Anterior cingulate cortex (tissue), 58 donors: ENCODE measurements at places on chromosomes 16 and 17.

- no peak for DNase-seq
These were observed 22.7 kb upstream of the CD300E start for GRCh38 chr17:74646231-74646630.

DNA sequence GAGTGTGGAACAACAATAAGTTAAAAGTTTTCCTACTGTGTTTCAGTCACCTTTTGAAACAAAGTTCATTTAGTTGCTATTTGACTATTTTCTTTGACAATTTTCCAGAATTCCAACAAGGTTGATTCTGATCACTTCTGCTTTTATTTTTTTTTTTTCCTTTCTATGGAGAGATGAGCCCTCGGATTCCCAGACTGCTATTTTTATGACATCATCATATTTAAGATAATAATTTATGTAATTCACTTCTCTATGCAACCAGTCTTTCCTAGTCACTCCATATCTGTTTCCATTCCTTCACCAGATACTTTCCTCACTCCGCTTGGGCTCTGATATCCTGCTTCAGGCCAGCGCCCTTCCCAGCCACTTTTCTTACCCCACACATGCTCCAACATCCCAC, 8.1 kb downstream of the OR4D2 start:
- DNase-seq: no peak

DNA sequence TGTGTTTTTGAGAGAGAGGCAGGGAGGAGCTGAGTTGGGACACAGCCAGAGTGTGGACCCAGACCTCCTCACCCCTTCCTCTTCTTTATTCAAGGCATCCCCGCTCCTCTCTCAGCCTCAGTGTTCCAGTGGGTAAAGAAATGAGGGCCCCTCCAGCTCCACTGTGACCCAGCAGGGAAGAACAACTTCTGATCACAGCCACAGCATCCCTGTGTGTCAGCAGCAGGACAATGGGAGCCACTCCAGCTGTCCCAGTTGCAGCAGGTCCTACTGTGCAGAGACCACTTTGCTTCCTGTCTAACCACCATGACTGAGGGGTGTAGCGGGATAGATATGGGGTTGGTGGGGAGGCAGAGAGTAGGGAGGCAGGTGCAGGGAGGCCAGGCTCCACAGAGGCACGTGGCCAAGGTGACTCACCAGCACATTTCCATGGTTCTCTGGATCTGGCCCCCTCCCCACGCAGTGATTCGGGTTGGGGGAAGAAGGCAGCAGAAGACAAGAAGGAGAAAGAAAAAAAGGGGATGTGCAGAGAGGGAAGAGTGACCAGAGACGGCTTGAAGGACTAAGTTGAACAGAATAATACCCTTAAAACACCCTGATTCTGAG, 24.5 kb downstream of the PIK3R5 start:
- no peak for DNase-seq

DNA sequence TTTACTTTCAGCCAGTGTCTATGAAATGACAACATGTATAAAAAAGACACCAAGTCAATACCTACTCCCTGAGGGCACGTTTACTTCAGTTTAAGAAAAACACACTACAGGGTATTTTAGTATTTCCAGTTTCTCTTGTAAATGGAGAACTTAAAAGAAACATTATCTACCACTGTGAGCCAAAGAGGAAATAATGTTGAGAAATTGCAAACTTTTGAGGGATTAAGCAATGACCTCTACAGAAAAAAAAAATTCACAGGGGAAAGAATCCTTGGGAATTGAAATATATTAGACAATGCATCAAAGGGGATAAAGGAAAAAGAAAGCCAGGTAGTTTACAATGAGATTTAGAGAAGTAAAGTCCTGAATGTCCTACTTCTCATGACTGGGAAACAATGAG, 126.0 kb downstream of the KCNJ2 start:
- DNase-seq: no peak

GRCh38 chr16:23867566-23867965, 31.8 kb downstream of the PRKCB start:
- no peak for DNase-seq

- DNase-seq: no peak
These were observed 43.6 kb downstream of the SMG6 start for GRCh38 chr17:2259769-2260536.

DNA sequence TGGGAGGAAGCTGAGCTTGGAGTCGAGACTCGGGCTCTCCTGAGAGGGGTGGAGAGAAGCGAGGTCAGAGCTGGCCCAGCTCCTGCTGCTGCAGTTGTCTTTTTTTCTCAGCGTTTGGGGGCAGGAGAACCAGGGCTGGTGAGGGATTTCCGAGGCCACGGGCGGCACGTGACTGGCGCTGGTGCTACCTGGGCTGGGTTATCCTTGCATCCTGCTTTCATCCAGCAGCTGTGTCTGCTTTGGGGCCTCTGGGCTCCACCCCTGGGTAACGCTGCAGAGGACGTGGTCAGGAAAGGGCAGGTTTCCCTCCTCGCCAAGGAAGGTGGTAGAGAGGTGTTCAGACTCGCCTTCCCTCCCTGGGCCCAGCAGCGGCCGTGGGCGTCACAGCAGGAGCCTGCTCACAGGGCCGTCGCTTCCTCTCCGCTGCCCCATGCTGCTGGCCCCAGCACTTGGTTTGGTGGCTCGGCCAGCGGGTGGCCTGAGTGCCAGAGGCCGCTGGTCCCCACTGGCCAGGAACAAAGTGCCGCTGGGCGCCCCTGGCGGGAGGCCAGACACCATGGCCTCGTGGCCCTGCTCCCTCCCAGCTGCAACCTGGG, 22.5 kb downstream of the GSE1 start:
- DNase-seq: no peak

DNA sequence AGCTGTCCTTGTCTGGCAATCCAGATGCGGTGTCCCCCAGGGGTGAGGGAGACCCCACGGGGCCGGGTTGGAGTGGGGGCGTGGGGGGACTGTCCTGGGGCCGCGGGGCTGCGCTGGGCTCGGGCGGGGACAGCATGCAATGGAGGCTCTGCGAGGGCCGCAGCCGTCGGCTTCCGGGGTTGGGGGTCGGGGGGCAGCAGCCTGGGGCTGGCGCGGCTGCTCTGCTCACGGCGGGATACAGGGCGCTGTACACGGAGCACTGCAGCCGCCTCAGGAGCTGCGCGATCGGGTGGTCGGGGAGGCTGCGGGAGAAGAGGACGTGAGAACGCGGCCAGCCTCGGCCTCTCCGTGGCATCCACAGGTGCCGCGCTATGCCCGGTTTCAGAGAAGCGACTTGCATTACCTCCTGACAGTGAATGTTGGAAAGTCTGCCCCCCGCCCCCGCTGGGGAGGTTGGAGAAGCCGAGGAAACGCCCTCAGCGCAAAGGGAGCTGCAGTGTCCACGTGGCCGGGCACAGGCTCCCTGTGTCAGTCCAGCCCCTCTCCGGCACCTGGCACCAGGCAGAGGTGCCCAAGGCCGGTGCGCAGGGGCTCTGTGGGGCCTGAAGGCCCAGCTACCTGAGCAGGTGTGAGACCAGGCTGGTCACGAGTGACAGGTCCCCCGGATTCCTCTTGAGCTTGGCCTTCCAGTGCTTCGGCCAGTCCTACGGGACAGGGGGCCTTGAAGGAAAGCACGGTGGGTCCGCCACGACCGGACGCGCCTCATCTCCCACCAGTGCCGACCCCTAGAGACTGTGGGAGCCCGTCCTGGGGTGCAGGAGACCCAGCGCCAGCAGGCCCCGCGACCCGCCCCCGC, 9.4 kb upstream of the SPATA2L start:
- no peak for DNase-seq

DNA sequence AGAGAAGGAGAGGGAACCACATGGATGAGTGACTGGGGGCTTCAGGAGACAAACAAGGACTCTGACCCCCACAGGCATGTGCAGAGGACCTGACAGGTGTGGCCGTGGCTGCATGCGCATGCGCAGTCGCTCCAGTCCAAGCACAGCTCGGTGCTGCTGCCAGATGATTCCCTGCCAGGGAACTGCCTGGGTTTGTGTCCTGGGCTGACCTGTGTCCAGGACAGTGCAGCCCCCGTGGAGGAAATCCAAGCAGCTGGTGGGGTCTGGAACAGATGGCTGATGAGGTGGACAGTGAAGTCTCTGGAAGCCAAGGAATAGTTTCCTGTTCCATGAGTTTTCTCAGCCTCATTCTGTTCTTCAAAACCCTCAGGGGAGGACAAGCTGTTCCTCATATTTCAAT, 27.3 kb downstream of the LASP1 start:
- DNase-seq: no peak

DNA sequence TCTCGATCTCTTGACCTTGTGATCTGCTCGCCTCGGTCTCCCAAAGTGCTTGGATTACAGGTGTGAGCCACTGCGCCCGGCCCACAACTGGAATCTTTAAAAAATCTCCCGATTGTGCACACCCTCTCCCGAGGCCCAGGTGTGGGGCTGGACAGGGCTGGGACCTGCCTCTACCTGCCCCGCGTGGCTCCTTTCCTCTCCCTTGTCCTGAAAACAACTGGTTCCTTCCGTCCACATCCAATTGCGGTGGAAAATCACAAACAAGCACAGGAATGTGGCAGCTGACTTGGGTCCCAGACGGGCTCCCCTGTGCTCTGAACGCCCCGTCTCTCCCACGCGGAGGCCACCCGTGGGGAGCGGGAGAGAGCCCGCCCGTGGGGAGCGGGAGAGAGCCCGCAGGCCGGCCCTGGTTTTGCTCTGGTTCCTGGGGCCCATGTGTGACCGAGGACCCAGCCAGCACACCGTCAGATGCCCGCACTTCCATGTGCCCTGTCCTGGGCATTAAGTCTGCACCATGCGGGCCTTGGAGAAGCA, 3.0 kb upstream of the TMEM204 start:
- no peak for DNase-seq

DNA sequence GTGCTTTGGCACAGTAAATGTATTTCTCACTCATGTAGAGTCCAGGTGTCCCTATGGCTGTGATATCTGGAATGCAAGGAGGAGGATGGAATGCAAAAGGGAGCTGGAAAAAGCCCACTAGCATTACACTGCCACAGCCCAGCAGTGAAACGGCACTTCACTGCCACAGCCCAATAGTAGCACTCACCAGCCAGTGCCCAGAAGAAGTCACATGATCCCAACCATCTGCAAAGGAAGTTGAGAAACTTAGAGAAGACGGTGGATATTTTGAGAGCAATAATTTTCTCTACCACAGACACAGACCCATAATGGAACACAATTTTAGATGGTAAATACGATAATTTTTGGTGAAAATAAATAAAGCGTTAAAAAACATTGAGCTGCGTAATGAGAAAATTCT, 51.8 kb downstream of the C16orf82 start:
- no peak for DNase-seq

DNA sequence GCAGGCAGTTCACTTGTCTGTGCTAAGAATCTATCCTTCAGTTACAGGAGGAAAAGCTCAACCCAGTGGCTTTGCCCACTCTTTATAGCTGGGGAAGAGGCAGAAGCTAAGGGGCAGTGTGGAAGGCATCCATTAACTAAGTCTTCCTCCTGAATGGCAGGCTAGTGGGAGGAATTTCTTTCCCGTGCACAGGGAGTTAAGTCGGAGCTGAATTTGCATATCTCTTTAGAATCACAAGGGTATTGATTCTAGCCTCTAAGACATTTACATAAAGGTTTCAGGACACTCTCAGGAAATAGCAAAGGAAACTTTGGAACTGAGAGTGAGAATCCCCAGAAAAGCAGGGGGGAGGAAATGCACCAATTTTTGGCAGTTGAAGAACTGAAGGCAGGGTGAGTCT, 245.6 kb downstream of the CA10 start:
- no peak for DNase-seq

DNA sequence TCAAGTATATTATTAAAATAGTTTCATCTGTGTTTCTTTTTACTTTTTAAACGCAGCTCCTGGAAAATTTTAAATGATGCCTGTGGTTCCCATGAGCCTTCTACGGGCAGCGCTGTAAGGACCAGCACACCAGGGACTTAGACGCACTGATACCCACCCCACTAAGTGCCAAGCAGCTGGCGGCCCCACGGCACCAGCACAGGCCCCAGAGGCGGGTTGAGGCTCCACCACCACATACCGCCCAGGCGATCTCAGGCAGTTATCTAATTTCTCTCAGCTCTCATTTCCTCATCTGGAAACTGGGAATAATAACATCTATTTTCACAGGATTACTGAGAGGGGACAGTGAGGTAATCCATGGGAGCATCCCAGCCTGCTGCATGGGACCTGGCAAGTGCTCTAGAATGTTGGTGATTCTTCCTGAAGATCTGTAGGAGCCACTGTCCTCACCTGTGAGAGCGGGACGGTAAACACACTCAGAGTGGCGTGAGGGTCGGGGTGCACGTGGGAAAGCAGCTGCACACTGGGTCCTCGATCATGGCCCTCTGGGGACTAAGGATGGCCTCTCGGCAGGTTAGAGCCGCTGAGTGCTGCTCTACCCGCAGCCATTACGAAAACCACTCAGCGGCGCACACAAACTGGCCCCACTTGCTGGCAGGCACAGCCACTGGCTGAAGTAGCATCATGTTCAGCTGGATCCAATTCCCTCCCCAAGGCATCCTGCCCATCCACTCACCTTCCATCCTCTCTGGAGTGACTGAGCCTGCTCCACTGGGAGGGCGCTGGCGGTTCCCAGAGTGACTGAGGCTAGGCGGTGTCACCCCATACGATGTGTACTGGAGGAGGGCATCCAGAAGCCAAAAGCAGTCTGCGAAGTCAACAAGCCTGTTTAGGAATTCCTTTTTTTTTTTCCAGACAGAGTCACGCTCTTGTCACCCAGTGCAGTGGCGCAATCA, 17.6 kb upstream of the SLC38A8 start:
- no peak for DNase-seq

DNA sequence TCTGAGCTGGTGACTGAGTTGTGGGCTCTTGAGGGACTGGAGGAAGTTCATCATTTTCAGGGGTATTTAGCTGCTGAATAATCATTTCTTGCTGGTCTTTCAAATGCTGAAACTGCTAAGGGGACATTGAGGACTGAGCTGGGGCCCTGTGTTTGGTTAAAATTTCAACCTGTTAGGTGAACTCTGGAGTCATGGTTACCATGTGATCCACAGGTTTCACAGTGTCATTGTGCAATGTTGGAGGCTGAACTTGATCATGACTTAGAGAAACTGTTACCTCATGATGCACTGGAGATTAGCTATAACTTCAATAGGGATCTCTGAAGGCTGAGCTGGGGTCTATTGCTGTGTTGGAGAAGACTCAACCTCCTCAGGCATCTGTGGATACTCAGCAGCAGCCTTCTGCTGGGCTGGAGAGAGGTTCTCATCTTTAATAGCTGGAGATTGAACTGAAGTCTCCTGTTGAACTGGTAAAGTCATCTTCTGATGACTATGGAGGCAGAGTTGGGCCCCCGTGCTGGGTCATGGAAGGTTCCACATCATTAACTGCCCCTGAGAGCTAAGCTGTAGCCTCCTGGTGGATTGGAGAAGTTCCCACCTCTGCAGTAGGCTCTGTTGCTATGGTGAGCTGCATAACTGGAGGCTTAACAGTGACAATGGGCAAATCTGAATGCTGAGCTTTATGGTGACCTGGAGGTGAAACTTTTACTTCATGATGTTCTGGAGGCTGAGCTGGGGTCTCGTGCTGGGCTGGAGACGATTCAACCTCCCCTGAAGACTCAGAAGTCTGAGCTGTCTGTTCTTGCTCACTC, 15.2 kb downstream of the RDM1 start:
- DNase-seq: no peak

DNA sequence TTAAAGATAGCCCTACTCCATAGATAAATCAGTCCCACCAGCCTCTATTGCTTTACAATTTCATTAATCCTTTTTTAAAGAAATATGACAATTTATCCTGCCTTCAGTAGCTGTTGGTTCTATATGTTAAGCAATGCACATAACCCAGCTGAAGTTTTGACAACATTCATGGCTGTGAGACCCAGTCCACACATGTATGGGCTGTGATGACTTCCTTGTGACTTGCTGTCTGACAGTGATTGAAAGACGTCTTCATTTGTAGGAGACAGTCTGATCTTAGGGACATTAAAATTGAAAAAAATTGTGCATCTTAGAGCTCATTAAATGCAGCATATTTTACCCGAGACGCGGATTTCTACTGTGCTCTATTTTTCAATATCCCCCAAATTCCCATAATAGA, 252.0 kb upstream of the ASIC2 start:
- DNase-seq: no peak

- no peak for DNase-seq
These were observed 14.3 kb downstream of the CYTH1 start for GRCh38 chr17:78767806-78768205.
